ENCODE measurements at places on chromosomes 3 and 15.

GRCh38 chr15:28129231-28129848, 30.2 kb upstream of the OCA2 start:
- no peak for DNase-seq

GRCh38 chr3:21697707-21698106, 53.3 kb downstream of the ZNF385D start:
- no peak for DNase-seq

DNA sequence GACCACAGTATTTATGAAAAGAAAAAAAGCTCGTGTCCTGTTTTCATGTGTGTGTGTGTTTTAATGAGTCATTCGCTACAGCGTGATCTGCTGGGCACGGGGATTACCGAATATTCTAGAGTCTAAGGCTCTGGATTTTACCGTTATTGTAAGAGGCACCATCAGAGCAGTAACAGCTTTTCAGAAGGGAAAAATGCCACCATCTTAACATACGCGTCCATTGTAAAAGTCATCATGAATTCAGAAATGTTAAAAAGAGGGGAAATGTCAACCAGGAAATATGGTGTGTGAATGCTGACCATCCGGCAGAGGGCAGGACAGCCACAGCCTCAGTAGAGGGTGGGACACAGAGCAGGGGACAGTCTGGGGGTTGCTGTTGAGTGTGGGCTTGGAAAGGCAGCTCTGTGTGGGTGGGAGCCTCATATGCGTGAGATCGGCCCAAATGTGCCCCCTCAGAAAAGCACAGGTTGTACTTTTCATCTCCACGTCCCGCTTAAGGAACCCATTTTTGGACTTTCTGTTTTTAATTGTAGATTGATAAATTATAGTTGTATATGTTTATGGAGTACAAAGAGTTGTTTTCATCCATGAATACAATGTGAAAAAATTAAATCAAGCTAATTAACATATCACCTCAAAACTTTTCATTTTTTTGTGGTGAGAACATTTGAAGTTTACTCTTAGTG, 69.6 kb downstream of the ASB7 start:
- no peak for DNase-seq

GRCh38 chr3:179673523-179673922, 20.7 kb downstream of the USP13 start:
- no peak for DNase-seq

DNA sequence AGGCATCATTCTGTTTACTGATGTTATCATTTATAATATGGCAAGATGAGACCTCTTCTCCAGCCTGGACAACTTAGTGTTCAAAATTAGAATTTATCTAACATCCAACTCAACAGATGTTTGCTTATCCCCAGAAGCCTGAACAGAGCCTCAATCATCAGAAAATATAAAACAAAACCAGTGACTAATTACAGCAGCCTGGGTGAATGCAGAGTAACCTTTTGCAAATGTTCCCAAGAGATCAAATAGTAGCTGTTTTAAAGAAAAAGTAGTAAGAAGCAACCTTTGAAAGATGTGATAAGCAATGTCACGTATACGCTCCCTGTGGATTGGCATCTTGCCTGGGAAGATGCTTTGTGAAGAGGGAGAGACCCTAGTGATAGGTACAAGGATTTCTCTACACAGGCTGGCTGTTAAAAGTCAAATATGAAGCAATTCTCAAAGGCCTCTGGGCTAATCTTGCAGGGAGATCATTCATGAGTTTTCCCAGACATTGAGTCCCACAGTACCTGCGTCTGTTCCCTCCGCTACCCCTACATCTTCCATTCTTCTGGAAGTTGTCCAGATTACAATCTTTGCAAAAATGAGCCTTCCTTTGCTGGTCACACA, 39.3 kb upstream of the PRICKLE2 start:
- DNase-seq = peak; percentile 38

DNA sequence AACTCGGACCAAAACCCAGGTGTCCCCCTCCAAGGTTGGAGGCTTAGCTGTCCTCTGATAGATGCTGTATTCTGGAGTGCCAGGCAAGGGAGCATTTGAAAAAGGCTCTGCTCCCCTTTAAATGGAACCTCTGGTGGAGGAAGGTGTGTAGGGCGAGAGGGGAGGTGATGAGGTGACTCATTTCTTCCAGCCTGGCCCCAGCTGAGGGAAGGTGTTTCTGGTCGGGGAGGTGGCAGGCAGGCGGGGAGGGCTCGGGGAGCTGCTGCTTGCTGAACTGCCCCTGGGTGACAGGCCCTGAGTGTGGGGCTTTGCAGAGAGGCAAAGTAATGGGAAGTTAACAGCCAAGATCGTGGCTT, 18.8 kb downstream of the PSTPIP1 start:
- no peak for DNase-seq

DNA sequence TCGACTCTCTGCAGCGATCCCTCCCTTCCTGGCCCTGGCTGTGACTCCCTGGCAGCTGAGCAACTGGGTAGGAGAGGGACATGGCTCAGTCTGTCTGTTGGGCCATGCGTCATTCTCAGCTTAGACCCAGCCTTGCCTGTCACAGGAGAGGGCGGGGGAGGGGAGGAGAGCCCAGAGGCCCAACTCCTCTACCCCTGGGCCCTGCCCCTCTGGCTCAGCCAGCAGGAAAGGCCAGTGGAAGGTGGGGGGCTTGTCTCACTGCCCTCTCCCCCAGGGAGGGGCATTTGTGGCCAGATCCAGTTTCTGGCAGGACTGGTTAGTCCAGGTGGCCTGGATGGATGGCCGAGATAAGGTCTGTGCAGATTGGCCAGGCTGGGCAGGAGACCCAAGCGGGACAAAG, 31.6 kb downstream of the DNAJB8 start:
- no peak for DNase-seq

- no peak for DNase-seq
These were observed 3.8 kb downstream of the INKA1 start for GRCh38 chr3:49806850-49807249.

GRCh38 chr3:14989943-14990779, 42.8 kb downstream of the NR2C2 start:
- DNase-seq = no peak

- DNase-seq = no peak
These were observed 27.4 kb upstream of the GP9 start for GRCh38 chr3:129033151-129033550.

DNA sequence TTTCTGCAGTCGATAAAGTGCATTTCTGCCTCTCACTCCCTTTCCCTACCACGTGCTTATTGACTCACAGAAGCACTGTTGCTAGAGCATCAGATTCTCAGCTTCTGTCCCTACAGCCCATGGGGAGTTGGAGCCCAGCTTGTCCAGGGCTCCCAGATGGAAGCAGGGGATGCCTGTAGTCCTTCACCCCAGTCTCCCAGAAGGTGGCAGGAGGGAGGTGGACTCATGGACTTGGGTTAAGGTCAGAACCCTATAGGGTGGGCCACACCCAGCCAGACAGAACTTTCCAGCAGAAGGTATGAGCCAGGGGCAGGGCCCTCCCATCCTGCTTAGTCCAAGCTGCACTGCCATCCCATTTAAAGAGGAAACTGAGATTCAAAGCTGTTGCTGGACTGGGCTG, 33.1 kb upstream of the SEMA3F start:
- no peak for DNase-seq

GRCh38 chr3:52073490-52073889, 17.1 kb upstream of the DUSP7 start:
- no peak for DNase-seq

- DNase-seq = peak; percentile 85
These were observed 4.6 kb upstream of the P2RY14 start for GRCh38 chr3:151282921-151283320.

- no peak for DNase-seq
These were observed 28.0 kb downstream of the SV2B start for GRCh38 chr15:91128016-91128415.

GRCh38 chr3:133996996-133997395, 32.7 kb downstream of the SLCO2A1 start:
- no peak for DNase-seq

DNA sequence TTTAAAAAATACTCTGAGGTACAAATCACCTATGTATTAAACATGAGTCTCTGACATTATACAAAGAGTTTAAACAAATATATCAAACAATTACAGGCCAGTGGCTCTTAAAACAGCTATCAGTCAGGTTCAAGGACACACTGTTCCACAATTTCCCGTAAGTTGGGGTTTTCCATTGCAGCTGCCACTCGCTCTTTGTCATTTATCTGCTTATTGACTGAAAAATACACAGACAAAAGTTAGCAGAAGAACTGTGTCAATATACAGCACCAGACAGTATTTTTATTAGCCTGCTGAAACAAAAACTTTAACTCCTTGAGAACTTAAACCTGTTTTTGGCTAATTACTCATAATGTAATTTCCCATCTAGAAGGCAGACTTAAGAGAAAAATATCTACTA, 20.8 kb downstream of the CIAO2A start:
- no peak for DNase-seq

DNA sequence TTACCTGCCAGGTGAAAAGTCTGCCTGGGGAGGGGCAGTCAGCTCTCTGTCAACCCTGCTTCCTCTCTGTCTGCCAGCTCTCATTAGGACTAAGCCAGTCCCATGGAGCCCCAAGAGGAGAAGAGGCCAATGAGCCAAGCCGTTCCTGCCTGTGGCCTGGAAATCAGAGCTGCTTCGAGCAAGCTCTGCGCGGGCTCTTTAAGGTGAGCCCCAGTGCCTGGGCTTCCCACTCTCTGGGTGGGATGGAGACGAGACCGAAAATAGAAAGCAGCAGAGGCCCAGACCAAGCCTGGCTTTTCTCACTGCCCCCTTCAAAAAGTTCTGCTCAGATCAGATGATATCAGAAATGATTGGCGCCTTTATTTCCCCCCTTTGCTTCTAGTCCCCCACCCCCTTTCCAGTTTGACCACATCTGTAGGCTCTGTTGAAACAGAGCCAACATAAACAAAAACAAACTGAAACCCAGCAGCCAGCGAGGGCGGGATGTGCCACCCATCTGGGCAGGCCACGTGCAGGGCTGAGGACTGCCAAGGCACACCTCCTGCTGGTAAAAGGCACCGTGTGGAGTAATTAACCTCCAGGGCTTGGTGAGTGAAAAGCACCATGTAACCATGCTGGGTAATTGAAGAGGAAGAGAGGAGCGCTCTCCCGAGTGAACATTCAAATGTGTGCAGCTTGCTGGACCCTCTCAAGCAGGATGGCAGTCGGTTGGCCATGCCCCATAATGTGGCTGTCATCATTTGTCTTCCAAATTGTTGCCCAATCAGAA, 471.0 kb upstream of the PROK2 start:
- DNase-seq = peak; percentile 90

- DNase-seq = no peak
These were observed 1.0 kb upstream of the CD200R1L start for GRCh38 chr3:112847692-112848091.

GRCh38 chr3:32601722-32602121, 31.1 kb upstream of the DYNC1LI1 start:
- DNase-seq = no peak

GRCh38 chr15:62483814-62484213, 318.7 kb upstream of the C2CD4B start:
- no peak for DNase-seq

- DNase-seq = no peak
These were observed 114.3 kb downstream of the CORO2B start for GRCh38 chr15:68693071-68693470.

GRCh38 chr3:178686826-178687225, 150.6 kb downstream of the KCNMB2 start:
- no peak for DNase-seq

DNA sequence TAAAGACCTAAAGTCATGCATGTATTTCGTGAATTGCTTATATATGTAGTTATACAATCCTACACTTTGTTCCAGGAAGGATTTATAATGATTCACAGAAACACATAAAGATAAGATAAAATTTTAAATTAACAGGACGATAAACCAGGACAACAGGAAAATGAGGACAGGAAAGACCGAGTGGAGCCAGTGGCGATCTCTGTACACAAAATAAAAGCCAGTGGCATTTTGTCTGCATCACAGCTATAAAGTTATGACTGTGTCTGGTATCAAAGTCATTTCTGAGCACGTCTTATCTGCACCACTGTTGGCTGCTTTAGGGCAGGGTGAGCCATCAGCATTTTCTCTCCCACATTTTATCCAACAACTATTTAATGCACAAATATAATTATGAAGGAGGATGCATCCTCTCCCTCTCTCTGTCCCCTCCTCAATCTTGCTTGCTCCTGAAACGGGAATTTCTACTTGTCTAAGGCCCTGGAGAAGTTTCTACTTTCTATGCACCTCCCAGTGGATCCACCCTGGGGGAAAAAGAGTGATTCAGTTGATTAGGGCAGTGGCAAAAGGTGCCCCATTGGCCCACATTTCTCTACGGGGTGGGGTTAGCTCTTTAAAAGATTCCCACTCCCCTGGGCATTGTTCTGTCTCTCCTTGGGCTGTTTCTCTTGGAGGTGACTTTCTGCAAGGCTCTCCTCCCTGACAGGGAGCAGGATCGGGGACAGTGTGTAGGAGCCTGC, 159.4 kb upstream of the UBE2E1 start:
- DNase-seq = no peak

- no peak for DNase-seq
These were observed 38.3 kb downstream of the HCN4 start for GRCh38 chr15:73330206-73331051.

GRCh38 chr15:55774113-55774970, 31.4 kb upstream of the PRTG start:
- no peak for DNase-seq

DNA sequence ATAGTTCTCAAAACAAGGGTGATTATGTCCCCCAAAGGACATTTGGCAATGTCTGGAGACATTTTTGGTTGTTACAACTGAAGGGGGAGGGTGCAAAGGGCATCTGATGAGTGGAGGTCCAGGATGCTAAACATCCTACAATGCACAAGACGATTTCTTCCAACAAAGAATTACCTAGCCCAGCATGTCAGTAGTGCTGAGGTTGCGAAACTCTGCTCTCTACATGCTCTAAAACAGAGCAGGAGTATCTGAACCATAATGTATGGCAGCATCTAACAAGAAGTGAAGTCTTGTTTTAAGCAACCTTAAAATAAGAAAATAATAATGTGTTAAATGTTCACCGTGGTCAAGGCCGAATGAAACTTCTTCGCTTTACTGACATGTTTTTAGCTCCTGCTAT, 7.0 kb downstream of the GYG1 start:
- DNase-seq = no peak

DNA sequence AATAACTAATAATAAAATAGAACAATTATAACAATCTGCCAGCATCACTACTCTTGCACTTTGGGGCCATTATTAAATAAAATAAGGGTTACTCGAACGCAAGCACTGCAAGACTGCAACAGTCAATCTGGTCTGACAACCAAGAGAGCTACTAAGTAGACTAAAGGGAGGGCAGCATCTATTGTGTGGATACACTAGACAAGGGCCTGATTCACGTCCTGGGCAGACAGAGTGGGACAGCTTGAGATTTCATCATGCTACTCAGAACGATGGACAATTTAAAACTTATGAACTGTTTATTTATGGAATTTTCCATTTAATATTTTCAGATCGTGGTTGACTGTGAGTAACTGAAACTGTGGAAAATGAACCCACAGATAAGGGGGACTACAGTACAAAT, 39.5 kb downstream of the TNIK start:
- no peak for DNase-seq
